ENCODE measurements at places on chromosomes 7 and 10.

GRCh38 chr10:12091421-12091820 lies 22.7 kb downstream of the DHTKD1 start:
- no peak for DNase-seq

GRCh38 chr7:127532736-127533135 lies 52.7 kb downstream of the GCC1 start:
- no peak for DNase-seq

DNA sequence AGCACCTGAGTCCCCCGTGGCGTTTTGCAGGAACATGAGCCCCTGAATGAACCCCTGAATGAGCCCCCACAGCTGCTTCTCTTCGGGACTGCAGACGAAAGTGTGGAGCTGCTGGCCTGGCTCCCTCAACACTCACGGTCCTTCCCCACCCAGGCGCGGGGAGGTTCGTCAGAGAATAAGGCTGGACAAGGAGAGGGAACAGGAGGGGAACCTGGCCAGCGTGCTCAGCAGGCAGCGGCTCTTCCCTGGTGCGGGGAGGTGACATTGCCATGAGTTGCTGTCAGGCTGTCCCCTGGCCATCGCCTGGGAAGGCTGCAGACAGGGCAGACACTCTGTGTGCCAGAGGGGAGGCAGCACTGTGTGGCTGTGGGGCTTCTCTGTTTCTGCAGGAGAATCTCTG lies 80.9 kb upstream of the SHH start:
- DNase-seq: no peak

- DNase-seq: no peak
Measured at GRCh38 chr7:140923358-140924006, 1.2 kb downstream of the BRAF start.

DNA sequence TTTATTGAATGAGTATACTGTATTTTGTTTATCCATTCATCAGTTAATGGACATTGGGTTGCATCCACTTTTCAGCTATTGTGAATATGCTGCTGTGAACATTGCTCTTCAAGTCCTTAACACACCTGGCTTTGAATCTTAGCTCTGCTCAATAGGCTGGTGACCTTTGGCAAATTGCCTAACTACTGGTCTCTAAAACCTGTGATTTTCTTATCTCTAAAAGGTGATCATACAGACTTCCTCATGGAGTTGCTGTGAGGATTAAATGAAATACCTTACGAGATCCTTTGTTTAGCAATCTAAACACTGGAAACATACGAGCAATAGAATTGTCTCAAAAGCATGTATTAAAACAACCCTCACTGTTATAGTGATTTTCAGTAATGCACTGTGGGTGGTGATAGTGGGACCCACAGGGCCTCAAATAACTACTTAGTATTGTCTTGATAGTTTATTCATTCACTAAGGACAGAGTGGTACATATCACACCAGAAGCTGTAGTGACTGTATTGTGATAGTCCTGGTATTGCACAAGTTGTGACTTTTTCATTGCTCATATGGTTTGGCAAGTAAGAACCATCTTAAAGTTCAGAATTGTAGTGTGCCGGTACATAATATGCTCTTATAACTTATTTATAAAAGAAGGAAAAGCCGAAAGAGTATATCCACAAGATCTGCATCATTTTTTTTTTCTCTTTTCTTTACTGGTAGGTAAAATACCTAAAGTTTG lies 257.6 kb downstream of the EXOC4 start:
- no peak for DNase-seq

DNA sequence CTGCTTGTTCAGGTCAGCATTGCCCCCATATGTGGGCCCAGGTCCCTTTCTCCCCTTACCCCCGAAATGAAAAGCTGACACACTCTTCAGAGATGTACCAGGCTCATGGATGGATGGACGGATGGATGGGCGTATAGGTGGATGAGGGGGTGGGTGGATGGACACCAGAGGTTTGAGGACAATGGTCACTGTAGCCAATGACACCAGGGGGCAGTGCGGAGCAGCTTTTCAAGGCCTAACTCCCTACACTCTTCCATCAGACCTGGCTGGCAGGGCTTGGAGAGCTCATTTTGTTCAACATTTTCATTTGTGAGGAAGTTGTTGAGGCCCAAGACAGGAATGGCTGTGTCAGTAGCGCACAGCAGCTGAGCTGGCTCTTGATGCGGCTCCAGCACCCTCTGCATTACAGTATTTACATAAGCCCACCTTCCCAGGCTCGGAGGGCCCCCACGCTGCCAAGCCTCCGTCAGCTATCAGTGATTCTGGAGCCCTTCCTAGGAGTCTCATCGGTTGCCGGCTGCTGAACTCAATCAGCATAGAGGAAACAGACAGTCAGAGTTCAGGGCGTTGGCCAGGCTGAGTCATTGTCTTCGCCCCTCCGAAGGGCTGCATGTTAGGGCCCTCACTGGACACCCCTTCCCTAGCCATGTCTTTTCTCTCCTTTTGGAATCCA lies 11.6 kb upstream of the FFAR4 start:
- DNase-seq: peak; percentile 83

- no peak for DNase-seq
Measured at GRCh38 chr10:87771871-87772500, 46.0 kb downstream of the ATAD1 start.

DNA sequence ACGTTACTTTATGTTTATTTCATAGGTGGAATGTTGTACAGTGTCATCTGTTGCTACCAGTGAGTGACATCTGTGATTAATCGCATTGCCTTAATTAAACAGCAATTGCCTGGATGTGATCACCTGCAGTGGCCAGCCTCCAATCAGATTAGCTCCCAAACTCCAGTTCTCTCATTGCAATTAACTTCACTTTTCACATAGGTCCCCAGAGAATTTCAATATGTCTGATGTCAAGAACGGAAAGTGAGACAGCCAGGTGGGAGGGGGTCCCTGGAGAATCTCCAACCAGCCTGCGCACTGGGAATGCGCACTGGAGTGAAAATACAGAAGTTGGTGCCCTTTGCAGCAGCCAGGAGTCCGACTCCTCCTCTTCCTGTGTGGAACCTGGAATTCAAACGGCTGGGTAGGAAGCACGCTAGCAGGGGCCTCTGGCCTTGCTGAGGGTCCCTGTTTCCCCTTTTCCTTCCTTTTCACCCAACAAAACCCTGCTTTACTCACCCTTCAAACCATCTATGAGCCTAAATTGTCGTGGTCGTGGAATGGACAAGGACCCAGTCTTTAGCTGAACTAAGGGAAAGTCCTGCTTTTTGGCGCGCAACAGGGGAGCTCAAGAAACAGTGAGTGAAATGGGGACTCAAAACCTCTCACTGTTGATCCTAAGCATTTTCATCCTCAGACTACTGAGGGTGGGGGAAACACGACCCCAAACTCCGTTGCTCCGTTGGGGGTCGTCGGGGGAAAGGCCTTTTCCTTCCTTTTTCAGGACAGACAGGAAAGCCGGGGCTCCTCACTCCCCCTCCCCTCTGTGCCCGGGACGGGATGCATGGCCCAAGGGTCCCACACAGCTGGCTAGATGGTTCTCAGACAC lies 1355.5 kb upstream of the LRRTM3 start:
- no peak for DNase-seq

DNA sequence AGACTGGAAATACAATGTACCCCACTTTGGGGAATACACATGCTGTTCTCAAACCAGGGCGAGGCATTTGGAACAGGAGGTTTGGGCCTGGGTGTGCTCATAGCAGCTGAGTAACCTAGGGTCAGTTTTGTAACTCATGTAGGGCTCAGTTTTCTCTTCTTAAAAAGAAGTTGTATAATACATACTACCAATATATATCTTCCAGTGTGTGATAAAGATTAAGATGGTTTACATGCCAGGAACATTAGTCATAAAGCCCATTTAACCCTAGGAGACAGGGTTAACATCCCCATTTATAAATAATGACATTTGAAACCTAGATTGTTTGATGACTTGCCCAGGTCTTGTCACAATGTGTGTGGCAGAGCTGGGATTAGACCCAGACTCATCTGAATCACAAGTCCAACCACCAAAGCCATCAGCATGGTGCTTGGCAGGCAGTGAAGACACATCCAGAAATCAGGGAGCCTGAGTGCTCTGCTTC lies 6.0 kb downstream of the AKR1B10 start:
- no peak for DNase-seq

- DNase-seq: no peak
Measured at GRCh38 chr10:60666221-60666620, 112.1 kb upstream of the CDK1 start.

GRCh38 chr7:133859871-133860450 lies 267.2 kb upstream of the LRGUK start:
- no peak for DNase-seq

- no peak for DNase-seq
Measured at GRCh38 chr7:126727930-126728391, 524.8 kb downstream of the GRM8 start.

DNA sequence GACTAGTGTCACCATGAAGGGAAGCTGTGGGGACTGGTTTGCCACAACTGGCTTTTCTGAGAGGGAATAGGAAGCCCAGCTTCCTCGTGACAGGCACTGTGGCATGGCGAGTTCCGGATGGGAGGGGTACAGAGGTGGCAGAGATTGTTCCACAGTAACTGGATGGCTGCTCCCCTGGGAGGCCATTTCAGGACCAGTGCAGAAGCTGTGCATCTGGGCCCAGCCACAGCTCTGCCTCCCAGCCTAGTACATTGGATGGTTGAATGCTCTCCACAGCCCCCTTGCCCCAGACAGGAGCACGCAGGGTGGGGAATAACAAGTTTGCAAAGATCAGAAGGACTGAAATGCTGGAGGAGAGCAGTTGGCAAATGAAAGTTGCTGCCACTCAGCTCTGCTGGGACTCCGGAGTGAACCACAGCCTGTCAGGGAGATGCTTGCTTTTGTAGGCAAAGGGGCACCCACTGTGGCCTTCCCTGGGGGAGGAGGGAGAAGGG lies 51.8 kb downstream of the GSDME start:
- no peak for DNase-seq

GRCh38 chr7:36083626-36084380 lies 69.3 kb upstream of the EEPD1 start:
- no peak for DNase-seq

- no peak for DNase-seq
Measured at GRCh38 chr7:95631527-95631926, 35.2 kb upstream of the PDK4 start.

GRCh38 chr10:77592946-77593636 lies 44.5 kb downstream of the KCNMA1 start:
- no peak for DNase-seq

GRCh38 chr7:43169076-43169475 lies 56.6 kb downstream of the HECW1 start:
- DNase-seq: no peak

DNA sequence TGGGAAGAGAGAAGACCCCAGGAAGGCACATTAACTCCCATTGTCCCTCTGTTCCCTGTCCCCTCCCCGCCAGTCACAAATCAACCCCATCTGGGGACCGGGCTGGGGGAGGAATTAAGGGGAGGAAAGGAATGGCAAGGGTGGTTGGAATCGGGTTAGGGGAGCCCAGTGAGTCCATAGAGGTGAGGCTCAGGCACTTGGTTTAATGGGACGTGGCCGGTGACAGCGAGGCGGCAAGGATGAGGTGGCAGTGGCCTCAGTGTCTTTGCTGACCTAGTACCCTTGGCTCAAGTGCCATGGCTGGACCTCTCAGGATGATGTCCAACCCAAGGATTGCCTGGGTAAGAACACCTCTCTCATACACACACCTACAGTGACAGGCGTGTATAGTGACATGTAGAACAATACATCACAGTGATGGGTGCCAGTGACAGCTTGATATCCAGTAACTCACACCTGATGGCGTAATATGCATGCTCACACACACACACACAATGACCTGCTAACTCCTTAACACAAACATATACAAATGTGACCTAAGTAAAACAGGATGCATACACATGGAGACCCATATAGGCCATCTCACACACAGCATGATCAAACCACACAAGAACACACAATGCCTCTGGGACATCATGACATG lies 12.3 kb downstream of the KCNIP2 start:
- DNase-seq: no peak

DNA sequence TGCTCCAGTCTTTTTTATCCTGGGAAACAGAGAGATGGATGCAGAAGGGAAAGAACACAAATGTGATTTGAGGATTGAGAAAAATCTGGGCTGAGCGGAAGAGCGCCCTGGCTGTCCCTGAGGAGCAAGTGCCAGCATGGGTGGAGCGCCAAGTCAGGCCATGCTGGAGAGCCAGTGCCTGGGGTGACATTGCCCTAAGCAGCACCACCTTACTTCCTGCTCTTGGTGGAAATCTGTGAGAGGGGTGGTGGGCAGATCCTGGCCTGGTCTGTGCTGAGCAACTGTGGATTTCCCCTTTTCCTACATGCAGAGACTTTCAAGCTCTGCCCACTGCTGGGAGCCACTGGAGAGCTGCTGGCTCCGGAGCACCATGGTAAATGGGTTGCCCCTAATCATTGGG lies 36.9 kb downstream of the DDIT4 start:
- DNase-seq: no peak

DNA sequence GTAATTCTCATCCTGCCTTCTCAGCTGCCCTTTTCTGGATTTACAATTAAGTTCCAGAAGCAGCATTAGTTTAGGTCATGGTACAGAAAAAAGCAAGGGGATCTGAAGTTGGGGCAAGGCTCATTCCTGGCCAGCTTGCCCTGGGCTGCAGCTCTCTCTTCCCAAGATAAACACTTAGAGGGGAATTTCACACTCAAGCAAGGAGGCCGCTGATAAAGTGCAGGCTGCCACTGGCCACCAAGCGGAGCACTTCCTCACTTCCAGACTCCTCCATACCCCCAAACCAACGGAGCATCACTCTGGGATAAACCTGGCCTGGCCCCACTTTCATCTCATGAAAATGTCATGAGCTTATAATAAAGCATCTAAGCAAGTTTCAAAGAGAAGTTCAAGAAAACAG lies 445.5 kb upstream of the MKI67 start:
- DNase-seq: no peak

DNA sequence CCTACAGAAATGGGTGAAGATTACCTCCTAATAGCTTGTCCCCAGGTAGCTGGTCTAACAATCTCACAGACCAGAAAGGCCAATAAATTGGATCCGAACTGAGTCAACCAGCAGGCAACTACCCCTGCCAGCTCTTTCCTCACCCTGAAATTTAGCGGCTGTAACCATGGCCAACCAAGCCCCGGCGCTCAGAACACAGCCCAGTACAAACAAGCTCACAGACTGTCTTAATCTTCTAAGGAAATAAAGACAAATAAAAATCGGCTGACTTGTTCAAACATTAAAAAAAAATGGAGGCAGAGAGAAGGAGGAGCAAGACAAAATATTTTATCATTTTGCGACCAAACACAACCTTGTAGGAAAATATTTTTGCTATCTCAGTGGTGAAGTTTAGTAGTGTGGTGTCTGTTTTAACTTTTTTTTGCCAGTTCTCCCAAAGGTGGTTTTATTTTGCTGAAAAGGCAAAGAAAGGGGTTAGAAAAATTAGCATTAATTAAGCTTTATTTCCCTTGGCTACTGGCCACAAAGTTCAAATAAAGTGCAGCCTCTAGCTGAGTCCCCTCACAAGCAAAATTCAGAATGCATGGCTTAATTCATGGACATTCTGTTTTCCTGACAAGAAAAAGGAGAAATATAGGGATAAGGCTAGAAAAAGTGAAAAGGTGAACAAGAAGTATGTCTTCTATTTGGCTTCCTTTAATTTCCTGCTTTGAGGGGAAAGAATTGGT lies 313.0 kb upstream of the NPVF start:
- no peak for DNase-seq

- DNase-seq: no peak
Measured at GRCh38 chr7:24299192-24299591, 15.2 kb downstream of the NPY start.
